Activated CD4-positive, CD25-positive, alpha-beta regulatory T cell treated with anti-CD3 and anti-CD28 coated beads, Interleukin-2, amount 50 U/mL, for 24 hours (primary cell): ENCODE measurements at places on chromosomes 12 and 14.

DNA sequence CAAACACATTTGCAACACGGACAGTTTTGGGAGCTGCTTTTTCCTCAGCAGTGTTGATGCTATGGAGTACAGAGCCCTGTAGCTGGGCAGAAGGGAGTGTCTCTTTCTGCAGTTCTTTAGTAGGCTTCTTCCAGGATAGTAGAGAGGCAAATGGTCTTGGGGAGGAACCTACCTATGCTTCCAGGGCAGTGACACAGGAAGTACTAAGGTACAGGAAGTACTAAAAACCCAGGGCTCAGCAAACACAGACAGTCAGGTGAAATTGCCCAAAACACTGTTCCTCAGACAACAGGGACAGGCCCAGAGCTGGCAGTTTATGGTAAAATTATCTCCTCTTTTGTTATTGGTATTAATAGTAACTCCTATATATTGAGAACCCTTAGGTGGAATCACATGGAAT lies 217.6 kb downstream of the TTC8 start:
- ATAC-seq, result no peak

DNA sequence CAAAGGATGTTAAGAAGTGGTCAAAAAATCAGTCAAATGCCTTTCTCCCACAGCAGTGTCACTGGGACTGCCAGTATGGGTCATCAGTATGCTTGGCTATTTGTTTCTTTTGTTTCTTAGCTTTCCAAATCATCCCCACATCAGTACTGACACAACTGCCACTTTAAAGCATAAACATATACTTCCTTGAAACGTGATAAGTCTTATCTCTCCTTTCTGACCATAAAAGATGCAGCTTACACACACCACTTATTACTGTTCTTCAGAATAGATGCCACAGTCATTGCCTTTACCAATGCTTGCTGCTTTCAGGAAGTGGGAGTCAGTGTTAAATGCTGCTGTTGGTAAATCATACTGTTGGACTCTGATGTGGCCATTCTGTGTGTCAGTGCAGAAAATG lies 18.6 kb upstream of the GARIN2 start:
- ATAC-seq, result peak; percentile 43

GRCh38 chr12:90627180-90627896 lies 327.6 kb downstream of the CCER1 start:
- ATAC-seq, result no peak

GRCh38 chr14:84825481-84826251 lies 704.3 kb upstream of the FLRT2 start:
- no peak for ATAC-seq

DNA sequence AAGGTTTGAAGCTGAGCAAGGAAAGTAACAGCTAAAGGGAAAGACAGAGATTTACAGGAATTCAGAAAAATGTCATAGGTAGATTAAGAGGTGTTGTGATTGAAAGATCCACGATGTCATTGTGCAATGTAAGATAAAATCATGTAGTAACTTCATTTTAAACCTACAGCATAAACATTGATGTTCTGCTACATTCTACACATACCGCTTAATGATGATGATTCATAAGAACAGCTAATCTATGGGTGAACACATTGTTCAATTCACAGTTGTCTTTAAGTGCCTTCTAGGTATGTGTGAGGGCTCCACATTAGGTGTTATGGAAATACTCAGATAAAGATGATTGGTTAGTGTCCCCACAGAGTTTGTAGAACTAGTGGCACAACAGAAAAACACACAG lies 170.9 kb downstream of the GRIP1 start:
- ATAC-seq, result no peak
